ENCODE measurements at places on chromosomes 6 and 20.

DNA sequence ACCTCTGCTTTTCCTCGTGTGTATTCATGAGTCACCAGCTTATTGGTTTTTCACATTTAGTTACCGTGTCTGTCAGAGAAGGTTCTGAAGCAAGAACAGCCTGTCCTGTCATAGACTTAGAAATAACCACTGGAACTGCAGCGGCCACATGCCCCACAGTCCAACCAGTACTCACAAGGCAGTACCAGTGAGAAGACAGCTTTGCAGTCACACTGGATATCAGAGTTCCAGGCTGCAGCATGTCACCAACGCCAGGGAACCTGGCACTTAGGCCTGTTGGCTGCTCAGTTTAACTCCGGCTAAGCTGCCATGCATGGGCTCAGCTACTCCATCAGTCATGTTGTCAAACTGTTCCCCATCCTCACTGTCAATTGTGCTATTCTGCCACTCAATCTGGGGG is 40.1 kb downstream of the ADNP start:
- DNase-seq: no peak

DNA sequence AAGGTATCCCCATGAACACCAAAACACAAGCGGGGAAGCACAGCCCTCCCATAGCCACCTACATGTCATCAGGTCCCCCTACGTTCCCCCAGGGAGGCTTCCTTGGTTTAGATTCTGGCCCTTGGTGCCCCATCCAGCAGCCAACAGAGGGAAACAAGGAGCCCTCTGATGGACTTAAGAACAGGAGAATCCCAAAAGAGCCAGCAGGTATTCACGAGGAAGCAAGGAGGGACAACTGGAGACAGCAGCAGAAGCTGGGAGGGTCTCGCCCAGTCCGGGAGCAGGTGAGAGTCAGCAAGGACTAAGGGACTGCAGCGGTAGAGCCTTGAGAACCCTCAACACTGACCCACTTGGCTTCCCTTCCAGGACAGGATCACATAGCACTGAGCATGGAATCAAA is 58.4 kb upstream of the TOP1 start:
- no peak for DNase-seq

DNA sequence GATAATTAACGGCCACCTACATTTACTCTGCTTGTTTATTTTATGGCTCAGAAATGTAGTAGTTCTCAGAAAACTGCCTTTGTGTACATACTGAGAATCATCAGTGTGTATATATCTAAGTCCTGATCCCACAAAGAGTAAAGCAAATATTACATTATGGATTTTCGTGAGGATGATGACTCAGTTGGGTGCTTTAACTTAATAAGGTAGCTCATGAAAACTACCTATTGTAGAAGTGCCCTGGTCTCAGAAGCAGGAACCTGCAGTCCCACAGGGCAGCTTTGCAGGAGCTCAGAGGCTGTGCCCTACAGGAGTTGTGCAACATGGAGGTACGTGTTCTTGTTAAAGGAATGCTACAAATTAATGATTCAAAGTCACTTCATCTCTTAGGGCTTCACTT is 108.2 kb downstream of the PLG start:
- DNase-seq: no peak

DNA sequence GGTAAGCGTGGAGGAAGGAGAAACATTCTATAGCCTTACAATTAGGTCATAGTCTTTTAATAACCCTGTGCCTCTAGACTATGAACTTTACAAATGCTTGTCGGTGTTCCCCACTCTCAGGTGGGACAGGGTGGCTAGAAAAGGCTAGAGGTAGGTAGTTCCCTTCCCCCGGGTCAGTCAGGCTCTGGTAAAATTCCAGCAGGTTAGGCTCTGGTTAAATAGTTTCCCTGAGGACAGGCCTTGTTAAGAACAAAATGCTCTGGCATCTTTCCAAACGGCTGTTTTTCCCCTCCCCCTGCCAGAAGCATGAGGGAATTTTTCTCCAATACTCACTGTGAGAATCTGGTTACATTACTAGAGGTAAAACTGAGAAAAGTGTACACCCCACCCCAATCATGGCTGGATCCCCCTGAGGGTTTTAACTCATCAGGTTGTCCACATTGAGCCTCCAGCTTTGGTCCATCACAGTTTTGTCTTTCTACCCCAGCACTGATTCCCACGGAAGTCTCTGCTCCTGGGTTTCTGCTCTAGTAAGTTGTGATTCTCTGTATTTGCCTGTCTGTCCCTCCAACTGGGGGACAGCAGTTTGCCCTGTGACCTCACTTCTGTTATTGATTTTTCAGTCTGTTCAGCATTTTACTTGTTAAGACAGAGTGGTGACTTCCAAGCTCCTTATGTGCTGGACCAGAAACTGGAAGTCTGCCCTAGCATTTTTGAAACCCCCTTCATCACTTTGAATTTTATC is 84.7 kb upstream of the ADGRF1 start:
- no peak for DNase-seq

DNA sequence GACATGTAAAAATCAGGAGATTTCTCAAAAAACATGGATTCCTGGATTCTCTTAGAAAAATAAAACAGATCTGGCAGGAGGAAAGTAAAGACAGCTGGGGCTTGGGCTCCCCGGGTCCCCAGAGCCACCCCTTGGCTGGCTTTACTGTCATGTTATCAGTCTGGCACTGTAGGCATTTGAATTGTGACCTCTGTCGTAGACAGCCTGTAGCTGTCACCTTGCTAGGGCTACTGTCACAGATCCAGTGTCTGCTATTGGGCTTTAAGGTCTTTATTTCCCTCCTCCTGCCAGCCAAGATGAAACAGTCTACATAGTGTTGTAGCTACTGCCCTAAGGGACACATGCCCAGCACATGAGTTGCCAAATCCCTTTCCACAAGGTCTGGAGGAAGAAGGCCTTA is 37.5 kb downstream of the ABRACL start:
- no peak for DNase-seq

DNA sequence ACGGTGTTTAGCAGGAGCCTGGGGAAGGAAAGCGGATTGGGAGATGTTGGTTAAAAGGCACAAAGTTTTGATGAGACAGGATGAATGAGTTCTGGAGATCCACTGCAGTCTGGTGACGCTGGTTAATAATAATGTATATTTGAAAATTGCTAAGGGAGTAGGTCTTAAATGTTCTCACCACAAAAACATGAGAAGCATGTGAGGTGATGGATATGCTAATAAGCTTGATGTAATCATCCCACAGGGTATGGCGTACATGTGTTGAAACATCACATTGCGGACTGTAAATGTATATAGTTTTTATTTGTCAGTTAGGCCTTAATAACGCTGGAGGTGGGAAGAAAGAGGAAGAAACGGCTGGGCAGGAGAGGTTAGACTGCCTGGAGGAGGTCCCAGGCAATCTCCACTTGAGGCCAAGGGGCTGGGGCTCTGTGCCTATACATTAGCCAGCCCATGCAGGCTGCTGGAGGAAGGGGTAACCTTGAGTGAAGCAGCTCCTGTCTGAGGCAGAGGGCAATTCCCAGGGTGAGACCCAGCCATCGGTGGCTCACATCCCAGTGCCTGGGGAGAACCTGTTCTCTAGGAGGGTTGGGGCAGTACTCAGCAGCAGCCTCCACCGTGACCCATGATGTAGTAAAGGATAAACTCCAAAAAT is 188.2 kb upstream of the QKI start:
- no peak for DNase-seq

DNA sequence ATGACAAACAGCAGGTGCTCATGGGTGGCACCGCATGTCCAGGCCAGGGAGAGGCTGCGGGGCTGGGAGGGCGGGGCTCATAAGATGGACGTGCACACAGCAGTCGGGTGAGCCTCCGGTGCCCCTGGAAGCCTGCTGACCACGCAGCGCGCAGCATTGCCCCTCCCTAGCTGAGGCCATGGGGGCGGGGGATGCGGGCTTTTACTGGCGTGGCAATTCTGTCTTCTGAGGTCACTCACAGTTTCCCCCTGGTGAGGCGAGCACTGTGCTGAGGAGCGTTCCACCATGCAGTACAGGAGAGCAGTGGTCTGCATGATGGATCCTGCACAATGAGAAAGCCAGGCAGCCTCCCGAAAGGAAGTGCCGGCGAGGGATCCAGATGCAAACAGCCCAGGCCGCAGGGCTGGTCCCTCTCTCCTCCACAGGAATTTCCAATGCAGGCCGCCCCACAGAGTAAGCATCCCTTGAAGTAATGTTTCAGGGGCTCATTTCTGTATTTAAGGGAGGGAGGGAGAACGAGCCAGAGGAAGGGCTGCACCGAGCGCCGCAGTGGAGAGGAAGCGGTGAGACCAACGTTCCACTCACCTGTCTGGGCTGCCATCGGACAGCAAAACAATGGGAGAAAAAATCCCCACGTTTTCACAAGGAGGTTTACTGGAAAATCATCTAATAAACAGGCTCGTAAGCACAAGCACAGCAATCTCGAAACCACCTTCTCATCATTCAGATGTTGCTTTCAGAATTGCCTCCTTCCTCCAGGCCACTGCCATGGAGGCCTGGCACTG is 56.0 kb downstream of the IRF4 start:
- peak; percentile 38 for DNase-seq

DNA sequence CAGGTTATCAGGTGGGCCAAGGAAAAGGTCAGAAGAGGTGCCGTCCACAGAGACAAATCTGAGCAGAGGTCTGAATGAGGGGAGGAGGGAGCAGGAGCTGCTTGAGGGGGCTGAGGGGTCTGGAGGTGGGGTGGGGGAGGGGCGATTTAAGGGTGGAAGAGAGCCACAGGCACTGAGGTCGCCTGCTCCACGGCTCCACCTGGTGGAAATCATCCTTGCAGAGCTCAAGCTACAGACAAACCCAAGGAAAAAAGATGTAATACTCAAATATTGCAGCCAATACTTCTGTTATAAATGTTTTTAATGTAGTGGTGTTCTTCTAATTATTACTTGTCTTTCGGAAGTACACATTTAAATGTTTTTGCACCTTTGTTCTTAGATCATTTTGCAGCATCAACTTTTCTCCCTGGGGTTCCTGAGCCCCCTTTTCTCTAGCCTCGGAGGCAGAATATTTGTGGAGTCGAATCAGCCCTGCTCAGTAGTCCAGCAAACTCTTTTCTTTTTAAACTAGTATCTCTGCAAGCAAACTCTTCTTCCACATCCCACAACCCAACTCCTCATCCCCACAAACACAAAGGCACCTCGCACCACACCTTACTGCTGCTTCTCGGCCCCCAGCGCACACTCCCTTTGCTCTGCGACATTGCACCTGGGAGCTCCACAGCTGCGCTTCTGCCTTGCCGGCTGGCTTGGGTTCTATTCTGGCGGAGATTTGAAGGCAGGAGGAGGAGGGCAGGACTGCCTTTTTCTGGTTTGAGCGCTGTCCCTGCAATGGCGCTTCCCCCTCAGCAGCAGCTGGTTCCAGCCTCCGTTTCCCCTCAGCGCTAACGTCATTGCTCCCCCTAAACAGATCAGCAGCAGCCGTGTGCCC is 51.0 kb upstream of the TFAP2A start:
- DNase-seq: no peak

GRCh38 chr6:118680452-118681095 is 29.2 kb upstream of the CEP85L start:
- no peak for DNase-seq

DNA sequence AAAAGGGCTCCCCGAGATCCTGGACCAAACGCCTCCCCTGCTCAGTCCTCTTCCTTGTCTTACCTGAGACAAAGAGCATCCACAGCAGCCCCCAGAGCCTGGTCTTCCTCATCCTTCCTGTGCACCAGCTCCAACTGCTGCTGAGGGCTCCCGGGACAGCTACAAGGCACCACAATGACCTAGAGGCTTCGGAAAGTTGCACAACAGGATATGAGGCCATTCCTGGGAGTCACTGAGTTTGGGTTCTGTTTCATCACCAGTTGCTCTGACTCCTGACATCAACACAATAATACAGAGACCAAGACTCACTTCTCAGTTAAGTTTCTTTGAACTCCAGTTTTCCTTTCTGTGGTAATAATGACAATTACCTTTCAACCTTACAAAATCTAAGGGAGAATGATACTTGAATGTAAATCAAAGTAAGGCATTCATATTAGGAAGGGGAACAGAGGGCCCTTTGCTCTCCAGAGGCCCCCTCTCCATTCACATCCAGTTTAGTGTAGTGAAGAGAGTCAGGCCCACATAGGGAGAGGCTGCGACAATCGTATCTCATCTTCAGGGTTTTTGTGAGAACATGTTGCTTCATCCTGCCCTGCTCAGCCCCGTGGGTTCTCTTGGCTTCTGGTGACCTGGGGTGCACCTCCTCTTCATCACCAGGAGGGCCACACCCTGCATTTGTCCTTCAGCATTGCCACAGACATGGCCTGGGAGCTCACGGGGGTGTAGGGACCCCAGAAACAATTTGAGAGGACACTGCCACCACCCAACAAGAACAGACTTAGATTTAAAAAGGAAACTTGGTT is at the start of gene TREM1:
TREM1 (minus strand) TSS at position 139 of the 803 bp plus-strand sequence; CDS start at position 112, 27 bp downstream.
- DNase-seq: no peak

GRCh38 chr20:36434383-36434782 is 106.9 kb upstream of the MYL9 start:
- no peak for DNase-seq

DNA sequence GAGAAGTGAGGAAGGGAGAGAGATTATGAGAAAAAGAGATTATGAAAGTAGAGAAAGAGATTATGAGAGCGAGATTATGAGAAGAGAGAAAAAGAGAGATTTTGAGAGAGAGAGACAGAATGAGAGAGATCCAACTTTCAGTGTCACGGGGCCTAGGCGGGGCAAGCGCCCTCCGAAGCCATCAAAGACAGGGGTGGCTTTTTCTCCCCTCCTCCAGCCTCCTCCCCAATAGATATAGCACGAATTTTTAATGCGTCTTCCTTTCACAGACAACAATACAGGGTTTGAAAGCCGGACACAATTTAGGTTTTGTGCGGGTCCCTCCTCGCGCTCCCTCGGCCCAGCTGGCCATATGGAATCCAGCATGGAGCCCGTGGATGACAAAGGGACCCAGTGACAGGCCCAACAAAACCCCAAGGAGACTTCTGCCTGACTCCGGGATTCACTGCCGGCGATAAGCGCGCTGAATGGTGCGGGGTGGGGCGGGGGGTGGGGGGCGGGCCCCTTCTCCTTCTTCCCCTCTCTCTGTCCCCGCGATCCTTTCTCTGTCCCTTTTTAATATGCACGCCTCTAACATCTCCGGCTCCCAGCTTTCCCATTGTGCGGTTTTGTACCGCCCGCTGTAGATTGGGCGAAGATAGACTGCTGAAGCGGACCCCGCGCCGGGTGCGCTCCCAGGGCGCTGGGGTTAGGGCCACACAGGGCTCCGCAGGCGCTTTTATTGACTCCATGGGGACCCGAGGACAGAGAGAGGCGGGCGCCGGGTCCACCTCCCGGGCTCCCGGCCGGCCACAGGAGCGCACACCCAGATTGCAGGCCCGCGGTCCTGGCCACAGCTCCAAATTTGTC is 5.4 kb downstream of the NKX2-2 start:
- DNase-seq: no peak

DNA sequence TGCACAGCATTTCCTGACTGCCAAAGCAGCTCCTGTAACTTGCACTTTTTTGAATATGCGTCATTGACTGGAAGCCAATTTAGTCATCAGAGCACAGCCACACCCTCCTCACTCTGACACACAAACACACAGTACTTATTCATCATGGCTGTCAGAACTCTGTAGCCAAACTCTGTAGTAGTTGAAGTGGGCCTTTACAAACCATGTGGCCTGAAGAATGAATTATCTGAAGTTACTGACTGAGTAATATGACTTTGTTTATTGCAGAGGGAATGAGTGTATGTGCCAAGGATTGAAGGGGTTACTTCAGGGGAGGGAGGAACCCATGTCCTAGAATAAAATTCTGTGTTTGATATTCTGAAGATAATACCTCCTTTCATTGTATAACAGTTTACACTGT is 102.7 kb downstream of the FIG4 start:
- no peak for DNase-seq
